Kidney (tissue), 22 donors: ENCODE measurements at places on chromosomes 5 and 9. TPM values are rescaled to one million over a fixed set of nuclear protein-coding genes. Genes with fewer than 3 reads are reported as not detected.

LRRC19 gene
- 14.8 TPM for total RNA-seq

TDRD7 gene
- 15.0 TPM for total RNA-seq

GRCh38 chr5:153999995-154000394, 38.7 kb downstream of the FAM114A2 start:
- no peak for DNase-seq
- no peaks in the 10 kb centered on the region for H3K36me3 ChIP-seq
- H3K4me3 ChIP-seq = no peak overlapping the region
- H3K27ac ChIP-seq = no peak overlapping the region

DNA sequence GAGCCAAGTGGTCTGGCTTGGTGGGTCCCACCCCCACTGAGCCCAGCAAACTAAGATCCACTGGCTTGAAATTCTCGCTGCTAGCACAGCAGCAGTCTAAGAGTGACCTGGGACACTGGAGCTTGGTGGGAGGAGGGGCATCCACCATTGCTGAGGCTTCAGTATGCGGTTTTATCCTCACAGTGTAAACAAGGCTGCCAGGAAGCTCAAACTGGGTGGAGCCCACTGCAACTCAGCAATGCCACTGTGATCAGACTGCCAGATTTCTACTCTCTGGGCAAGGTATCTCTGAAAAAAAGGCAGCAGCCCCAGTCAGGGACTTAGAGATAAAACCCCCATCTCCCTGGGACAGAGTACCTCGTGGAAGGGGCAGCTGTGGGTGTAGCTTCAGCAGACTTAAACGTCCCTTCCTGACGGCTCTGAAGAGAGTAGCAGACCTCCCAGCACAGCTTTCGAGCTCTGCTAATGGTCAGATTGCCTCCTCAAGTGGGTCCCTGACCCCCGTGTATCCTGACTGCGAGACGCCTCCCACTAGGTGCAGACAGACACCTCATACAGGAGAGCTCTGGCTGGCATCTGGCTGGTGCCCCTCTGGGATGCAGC, 18.2 kb upstream of the STK32A start:
- no peak for DNase-seq
- no peaks in the 10 kb centered on the region for H3K36me3 ChIP-seq
- H3K4me1 ChIP-seq = no peaks in the 10 kb centered on the region
- no peaks in the 10 kb centered on the region for H3K27me3 ChIP-seq
- no peak overlapping the region for H3K4me3 ChIP-seq

- H3K27ac ChIP-seq = no peak overlapping the region
- no peak for DNase-seq
- no peak overlapping the region for H3K4me3 ChIP-seq
- H3K27me3 ChIP-seq = no peaks in the 10 kb centered on the region
Observed at GRCh38 chr9:19445452-19445851, 36.6 kb downstream of the ACER2 start.

- H3K27ac ChIP-seq = no peak overlapping the region
- no peak for DNase-seq
- no peaks in the 10 kb centered on the region for H3K36me3 ChIP-seq
- H3K4me1 ChIP-seq = no peaks in the 10 kb centered on the region
- no peaks in the 10 kb centered on the region for H3K27me3 ChIP-seq
- H3K4me3 ChIP-seq = no peak overlapping the region
Observed at GRCh38 chr9:134007571-134007970, 15.4 kb upstream of the VAV2 start.

DNA sequence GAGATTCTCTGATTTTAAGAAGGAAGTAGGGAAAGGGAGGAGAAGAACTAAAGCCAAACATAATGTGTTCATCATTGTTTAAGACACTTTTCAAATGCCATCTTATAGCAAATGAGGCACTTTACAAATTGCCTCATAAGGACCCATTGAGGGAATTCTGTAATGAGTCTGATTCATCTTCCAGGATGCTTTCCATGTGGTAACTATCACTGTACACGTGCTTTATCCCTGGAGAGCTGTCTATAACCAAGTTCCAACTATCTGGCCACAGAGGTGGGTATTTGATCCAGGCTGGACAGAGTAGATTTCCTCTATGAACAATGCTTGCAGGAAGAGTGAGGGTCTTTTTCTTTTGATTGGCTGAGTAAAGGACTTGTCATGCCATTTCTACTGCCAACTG, 183.5 kb upstream of the NFIB start:
- no peaks in the 10 kb centered on the region for H3K4me1 ChIP-seq
- no peaks in the 10 kb centered on the region for H3K36me3 ChIP-seq
- no peaks in the 10 kb centered on the region for H3K27me3 ChIP-seq
- no peak overlapping the region for H3K4me3 ChIP-seq
- no peak overlapping the region for H3K27ac ChIP-seq
- DNase-seq = no peak

- H3K27me3 ChIP-seq = no peaks in the 10 kb centered on the region
- H3K27ac ChIP-seq = no peak overlapping the region
- H3K36me3 ChIP-seq = no peaks in the 10 kb centered on the region
- no peaks in the 10 kb centered on the region for H3K4me1 ChIP-seq
Observed at GRCh38 chr9:87324613-87325194, 173.0 kb upstream of the DAPK1 start.

GRCh38 chr5:60802986-60803385, 41.1 kb downstream of the ELOVL7 start:
- H3K4me3 ChIP-seq = no peak overlapping the region
- no peaks in the 10 kb centered on the region for H3K36me3 ChIP-seq
- DNase-seq = no peak
- no peak overlapping the region for H3K27ac ChIP-seq

GRCh38 chr9:109937861-109938453, 158.0 kb downstream of the PALM2AKAP2 start:
- no peaks in the 10 kb centered on the region for H3K36me3 ChIP-seq
- H3K4me1 ChIP-seq = no peaks in the 10 kb centered on the region
- H3K4me3 ChIP-seq = no peak overlapping the region
- H3K27me3 ChIP-seq = no peaks in the 10 kb centered on the region
- no peak for DNase-seq

DNA sequence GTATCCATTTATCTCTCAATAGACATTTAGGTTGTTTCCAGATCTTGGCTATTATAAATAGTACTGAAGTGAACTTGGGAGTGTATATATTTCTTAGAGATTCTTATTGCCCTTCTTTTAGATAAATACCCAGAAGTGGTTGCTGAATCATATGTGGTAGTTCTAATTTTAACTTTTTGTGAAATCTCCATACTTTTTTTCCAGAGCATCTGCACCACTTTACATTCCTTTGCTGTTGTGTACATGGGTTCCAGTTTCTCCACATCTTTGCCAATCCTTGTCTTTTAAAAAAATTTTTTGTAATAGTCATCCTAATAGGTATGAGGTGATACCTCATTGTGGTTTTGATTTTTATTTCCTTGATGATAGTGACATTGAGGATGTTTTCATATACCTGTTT, 303.7 kb downstream of the CCDC171 start:
- no peak overlapping the region for H3K27ac ChIP-seq
- H3K4me3 ChIP-seq = no peak overlapping the region
- no peaks in the 10 kb centered on the region for H3K36me3 ChIP-seq
- no peak for DNase-seq

DNA sequence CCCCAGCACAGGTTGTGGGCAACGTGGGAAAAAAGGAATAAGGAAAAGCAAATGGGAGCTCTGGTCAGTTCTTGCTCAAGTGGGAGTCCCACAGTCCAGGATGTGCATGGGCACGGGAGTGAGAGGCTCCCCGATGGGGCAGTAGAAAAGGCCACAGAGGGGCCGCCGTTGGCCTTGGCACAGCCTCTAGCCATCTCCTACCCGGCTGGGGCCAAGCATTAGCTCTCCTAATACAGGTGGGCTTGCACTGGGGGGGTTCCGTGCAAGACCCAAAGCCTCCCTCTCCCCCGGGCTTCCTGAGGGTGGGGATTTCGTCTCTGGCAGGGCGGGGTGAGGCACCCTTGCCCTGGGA, 212.2 kb upstream of the MVB12B start:
- no peak overlapping the region for H3K27ac ChIP-seq
- H3K27me3 ChIP-seq = no peaks in the 10 kb centered on the region
- H3K4me3 ChIP-seq = no peak overlapping the region
- H3K4me1 ChIP-seq = no peaks in the 10 kb centered on the region
- DNase-seq = peak; percentile 55

DNA sequence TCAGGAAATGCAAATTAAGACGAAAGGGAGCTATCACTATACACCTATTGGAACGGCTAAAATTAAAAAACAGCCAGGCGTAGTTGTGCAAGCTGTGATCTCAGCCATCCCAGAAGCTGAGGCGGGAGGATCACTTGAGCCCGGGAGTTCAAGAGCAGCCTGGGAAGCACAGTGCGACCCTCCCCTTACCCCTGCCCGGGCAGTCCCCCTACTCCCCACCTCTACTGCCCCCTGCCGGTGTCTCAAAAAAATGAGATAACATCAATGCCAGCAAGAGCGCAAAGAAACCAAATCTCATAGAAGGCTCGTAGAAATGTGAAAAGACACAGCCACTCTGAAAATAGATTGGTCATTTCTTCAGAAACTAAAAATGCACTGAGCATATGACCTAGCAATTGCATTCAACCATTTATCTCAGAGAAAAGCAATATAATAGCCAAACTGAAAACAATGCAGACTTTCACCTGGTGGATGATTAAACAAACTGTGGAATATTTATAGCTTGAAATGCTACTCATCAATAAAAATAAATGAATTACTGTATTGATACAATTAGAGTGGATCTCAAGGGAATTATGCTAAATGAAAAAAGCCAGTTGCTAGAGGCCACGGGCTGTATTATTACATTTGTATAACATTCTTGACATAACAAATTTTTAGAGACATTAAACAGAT, 20.6 kb downstream of the OR2V2 start:
- no peaks in the 10 kb centered on the region for H3K36me3 ChIP-seq
- H3K4me1 ChIP-seq = no peaks in the 10 kb centered on the region
- H3K27ac ChIP-seq = no peak overlapping the region
- no peak overlapping the region for H3K4me3 ChIP-seq
- H3K27me3 ChIP-seq = peaks cover 49% of the 10 kb centered on the region

DNA sequence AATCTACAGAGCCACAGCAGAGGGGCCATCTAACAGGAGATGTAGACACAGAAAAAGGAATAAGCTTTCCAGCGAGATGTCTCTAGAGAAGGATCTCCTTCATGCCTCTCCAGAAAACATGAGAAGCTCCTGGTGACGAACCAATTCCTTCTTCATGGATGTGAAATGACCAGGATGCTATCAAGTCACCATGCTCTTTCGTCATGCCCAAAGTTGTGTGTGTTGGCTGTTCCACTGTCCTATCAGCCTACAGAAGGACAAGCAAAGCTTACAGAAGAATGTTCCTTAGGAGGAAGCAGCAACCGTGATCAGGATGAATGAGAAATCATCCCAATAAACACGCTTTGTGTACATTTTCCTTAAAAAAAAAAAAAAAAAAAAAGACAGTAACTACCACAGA, 54.4 kb downstream of the ALDH7A1 start:
- no peak overlapping the region for H3K27ac ChIP-seq
- peaks cover 3% of the 10 kb centered on the region for H3K4me1 ChIP-seq
- no peak overlapping the region for H3K4me3 ChIP-seq
- H3K27me3 ChIP-seq = no peaks in the 10 kb centered on the region
- no peaks in the 10 kb centered on the region for H3K36me3 ChIP-seq

DNA sequence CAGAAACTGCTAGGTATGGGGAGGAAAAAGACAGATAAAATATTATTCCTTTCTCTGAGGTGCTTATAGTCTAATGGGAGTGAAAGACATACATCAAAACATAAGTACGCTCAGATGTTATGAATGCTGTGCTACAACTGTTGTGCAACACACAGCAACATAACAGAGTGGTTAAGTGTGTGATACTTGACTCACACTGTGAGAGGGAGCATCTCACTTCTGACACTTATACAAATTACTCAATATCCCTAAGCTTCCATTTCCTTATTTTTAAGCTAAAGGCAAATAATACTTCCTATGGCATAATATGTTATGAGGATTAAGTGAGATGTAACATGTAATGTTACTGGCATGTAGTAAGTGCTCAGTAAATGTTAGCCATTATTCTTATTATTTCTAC, 110.6 kb upstream of the FER start:
- H3K4me1 ChIP-seq = no peaks in the 10 kb centered on the region
- no peak overlapping the region for H3K4me3 ChIP-seq
- no peaks in the 10 kb centered on the region for H3K36me3 ChIP-seq
- no peak overlapping the region for H3K27ac ChIP-seq
- no peaks in the 10 kb centered on the region for H3K27me3 ChIP-seq
- no peak for DNase-seq

GRCh38 chr9:8719833-8720486, 920.4 kb upstream of the DMAC1 start:
- H3K4me1 ChIP-seq = peaks cover 13% of the 10 kb centered on the region
- no peaks in the 10 kb centered on the region for H3K36me3 ChIP-seq
- no peak overlapping the region for H3K27ac ChIP-seq
- H3K27me3 ChIP-seq = no peaks in the 10 kb centered on the region

DNA sequence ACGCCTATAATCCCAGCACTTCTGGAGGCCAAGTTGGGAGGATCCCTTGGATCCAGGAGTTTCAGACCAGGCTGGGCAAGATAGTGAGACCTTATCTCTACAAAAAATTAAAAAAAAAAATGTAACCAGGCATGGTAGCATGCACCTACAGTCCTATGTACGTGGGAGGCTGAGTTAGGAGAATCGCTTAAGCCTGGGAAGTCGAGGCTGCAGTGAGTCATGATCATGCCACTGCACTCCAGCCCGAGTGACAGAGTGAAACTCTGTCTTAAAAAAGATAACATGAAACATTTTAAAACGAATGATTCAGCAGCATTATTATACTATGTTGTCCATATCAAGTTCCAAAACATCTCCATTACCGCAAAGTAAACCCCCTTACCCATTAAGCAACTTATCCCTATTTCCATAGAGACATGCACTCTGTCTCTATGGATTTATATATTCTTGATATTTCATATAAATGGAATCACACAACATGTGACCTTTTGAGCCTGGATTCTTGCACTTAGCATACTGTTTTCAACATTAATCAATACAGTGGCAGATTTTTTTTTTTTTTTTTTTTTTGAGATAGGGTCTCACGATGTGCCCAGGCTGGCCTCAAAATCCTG, 56.9 kb upstream of the MTMR12 start:
- no peaks in the 10 kb centered on the region for H3K27me3 ChIP-seq
- H3K36me3 ChIP-seq = peaks cover 3% of the 10 kb centered on the region
- H3K4me1 ChIP-seq = no peaks in the 10 kb centered on the region
- no peak overlapping the region for H3K27ac ChIP-seq
- no peak for DNase-seq

DNA sequence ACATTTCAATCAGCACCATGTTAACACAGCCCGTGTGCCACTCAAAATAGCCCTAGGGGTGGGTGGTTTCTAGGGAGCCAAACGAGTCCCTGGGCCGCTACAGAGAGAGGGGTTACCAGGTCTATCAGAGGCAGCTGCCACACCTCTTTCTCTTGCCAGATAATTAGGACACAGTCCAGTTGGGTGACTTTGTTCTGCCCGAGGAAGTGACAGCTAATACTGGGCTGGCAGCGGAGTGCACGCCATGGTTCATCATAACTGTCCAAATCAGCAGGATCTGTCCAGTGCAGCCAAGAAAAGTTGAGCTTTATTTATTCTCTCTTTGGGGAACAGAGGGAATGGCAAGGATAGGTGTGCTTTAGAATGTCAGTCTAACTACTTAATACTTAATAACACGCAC, 583.8 kb downstream of the BRINP1 start:
- H3K4me3 ChIP-seq = no peak overlapping the region
- no peaks in the 10 kb centered on the region for H3K36me3 ChIP-seq
- no peak overlapping the region for H3K27ac ChIP-seq
- H3K4me1 ChIP-seq = no peaks in the 10 kb centered on the region
